Inflammatory macrophage treated with lipopolysaccharide for 1 hour (primary cell): ENCODE measurements at places on chromosomes 1 and 21.

DNA sequence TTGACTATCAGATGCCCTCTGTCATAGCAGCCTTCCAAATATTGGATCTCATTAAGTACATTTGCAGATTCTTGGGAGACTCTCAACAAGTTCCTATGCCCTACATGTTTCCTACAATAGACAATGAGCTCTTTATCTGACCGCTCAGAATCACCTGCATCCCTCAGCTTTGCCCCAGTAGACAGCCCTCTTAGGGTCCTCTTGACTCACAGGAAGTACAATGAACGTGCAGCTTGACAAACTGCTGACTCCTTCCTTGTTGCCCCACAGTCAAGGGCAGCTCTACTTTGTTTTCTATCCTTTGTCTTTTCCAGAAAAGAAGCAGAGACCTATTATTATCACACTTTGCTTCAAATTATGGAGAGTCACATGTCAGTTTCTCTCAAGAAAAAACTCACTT is 27.6 kb downstream of the SLC44A5 start:
- DNase-seq, result no peak

DNA sequence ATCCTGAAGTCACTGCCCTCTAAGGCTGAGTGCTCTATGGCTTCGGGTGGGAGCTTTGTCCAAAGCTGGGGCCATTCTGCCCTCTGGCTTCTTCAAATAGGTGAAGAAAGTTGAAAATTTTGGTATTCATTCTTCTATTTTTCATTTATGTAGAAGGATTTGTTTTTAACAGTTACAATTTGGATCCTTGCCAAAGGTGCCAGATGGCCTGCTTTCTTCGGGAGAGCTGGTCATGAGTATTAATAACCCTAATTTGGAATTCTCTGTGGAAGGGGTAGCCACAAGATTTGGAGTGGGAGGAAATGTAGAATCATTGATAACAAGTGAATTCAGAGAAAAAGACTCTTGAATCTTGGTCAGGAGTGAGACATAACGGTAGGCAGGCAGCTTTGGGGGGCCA is 370.4 kb upstream of the ST6GALNAC5 start:
- DNase-seq, result no peak

DNA sequence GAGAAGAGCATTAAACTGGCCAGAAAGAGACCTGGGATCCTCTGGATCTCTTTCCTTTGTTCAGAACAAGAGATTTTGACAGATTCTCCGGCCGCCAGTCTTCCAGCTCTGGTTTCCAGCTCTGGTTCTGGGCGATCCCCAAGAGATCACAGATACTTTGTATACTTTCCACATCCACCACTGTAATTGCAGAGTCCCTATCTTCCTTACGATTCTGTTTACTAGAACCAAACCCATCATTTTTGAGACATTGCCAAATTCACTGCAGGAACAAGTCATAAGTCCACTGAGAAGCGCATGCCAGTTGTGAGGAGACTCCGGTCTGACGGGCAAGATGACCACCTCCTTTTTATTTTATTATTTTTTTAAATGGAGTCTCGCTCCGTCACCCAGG is 505.2 kb downstream of the SMYD3 start:
- DNase-seq, result no peak

GRCh38 chr1:113401728-113402127 is 11.4 kb downstream of the MAGI3 start:
- no peak for DNase-seq

- no peak for DNase-seq
Observed at GRCh38 chr1:207913951-207914350, 3.0 kb upstream of the CD34 start.

- DNase-seq, result no peak
Observed at GRCh38 chr1:168767894-168768584, 39.0 kb upstream of the DPT start.

DNA sequence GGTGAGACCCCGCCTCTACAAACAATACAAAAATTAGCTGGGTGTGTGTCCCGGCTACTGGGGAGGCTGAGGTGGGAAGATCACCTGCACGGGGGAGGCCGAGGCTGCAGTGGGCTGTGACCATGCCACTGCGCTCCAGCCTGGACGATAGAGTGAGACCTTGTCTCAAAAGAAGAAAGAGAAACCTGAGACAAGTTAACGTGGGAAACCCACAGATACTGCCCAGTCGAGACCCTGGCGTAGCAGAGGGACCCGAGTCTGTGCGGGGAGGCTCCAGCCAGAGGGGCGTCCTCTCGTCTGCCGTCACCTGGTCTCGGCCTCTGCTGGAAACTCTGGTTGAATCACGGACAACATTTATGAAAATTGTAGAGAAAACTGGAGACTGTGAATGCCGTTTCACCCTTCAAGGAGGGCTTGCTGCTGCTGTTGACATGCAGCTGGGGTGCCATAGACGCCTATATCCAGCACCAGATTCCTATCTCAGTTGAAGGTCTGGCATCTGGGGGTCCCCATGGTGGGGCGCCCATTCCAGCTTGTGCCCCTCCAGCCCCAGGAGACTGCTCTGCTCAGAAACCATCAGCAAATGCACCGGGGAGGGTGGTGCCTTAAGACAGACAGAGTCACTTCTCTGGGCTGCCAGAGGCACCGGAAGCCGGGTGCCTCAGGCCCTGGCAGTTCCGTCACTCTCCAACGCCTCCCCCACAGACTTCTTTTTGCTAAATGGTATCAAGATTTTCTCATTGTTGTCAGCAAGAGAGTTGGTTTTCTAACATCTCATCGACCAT is 13.6 kb upstream of the CDK11B start:
- no peak for DNase-seq

- peak; percentile 90 for DNase-seq
Observed at GRCh38 chr1:173009597-173009996, 41.1 kb downstream of the TNFSF18 start.

GRCh38 chr1:52631759-52632331 is 1.1 kb upstream of the SHISAL2A start:
- no peak for DNase-seq

DNA sequence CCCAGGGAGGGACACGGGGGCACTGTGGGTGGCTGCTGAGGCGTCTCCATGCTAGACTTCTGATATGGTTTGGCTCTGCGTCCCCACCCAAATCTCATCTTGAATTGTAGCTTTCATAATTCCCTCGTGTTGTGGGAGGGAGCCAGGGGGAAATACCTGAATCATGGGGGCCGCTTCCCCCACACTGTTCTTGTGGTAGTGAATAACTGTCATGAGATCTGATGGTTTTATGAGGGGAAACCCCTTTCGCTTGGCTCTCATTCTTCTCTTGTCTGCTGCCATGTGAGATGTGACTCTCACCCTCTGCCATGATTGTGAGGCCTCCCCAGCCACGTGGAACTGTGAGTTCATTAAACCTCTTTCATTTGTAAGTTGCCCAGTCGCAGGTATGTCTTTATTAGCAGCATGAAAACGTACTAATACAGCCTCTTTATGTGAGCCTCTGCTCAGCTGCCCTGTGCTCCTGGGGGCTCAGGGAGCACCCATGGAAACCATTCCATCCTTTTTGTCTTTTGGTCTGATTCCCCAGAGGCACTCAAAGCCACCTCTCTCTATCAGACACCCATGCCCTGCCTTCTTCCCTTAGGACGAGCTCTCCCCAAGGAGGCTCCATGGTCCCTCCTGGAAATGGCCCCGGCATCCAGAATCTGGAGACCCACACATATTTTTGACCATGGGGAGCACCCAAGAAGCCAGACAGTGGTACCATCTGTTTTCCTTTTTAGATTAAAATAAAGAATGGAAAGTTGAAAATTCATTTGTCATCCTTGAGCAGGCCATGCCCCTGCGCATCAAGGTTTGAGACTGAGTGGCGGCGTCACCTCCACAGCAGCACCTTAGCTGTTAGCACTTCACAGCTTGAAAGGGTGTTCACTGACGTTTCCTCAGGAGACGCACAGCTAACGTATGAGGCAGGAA is 65.9 kb upstream of the FAM20B start:
- peak; percentile 28 for DNase-seq

GRCh38 chr21:26007951-26008498 is 162.5 kb downstream of the APP start:
- DNase-seq, result no peak

DNA sequence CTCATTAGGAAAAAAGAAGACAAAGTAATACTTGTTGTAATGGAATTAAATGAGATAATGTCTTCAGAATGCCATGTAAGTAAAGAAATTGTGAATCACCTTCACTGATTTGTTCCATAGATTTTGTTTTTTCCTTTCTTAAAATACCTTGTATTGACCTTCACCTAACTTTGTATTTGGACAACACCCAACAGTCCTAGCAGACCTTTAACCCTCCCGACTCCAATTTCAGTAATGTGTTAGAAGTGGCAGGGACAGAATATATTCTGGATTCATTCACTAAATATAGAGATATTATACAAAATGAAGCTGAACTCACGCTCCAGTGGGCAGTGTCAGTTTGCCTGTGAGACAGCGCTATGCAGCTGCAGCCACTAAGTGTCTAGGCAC is 57.9 kb downstream of the UCK2 start:
- no peak for DNase-seq

DNA sequence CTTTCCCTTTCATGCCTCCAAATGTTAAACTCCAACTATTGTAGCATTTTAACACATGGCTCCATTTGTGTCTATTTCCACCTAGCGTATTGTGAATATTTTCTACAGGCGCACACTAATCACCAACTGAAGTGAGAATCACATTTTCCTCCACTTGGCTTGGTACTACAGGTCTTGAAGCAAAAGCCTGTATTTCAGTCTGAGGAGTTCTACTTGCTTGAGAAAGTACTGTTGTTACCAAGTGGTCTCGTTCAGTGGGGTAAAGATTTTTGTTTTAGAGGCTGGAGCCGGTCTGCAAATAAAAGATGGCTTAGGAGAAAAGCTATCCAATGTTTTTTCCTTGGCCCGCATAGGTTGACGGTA is 550 bp upstream of the PTBP2 start:
- DNase-seq, result no peak

DNA sequence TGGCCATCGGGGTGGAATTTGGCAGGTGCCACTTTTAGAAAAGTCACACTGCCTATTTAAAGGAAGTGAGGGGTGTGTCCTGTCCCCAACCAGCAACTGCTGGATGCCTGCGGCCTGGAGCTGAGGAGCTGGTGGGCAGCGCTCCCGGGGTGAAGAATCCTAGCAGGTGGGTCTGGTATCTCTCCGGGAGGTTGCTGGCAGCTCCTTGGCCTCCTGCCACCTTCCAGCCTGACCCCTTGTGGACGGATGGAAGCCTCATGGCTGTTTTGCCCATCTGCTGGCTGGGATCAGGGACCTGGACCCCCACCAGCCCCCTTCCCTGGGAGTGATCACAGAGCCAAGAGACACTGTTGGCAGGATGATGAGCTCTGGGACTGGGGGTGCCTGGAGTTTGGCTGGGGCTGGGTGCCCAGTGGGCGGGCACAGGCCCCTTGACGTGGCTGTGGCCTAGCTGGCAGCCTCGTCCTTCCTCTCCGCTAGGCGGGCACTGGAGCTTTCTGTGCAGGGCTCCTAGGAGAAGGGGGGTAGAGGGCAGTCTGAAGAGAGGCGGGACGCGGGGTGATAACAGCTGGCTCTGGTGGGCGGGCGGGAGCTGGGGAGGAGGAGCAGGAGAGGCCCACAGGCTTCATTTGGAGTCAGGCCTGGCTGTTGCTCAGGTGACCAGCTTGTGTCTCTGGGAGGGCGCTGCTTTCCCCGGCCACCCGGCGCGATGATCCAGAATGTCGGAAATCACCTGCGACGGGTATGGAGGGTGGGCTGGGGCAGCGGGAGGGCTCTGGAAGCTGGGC is at the start of gene ACOT11:
Gene ACOT11 (plus strand): TSS at position 628 of the 788 bp plus-strand sequence. CDS start 82 bp downstream, at position 710.
- DNase-seq, result peak; percentile 49

DNA sequence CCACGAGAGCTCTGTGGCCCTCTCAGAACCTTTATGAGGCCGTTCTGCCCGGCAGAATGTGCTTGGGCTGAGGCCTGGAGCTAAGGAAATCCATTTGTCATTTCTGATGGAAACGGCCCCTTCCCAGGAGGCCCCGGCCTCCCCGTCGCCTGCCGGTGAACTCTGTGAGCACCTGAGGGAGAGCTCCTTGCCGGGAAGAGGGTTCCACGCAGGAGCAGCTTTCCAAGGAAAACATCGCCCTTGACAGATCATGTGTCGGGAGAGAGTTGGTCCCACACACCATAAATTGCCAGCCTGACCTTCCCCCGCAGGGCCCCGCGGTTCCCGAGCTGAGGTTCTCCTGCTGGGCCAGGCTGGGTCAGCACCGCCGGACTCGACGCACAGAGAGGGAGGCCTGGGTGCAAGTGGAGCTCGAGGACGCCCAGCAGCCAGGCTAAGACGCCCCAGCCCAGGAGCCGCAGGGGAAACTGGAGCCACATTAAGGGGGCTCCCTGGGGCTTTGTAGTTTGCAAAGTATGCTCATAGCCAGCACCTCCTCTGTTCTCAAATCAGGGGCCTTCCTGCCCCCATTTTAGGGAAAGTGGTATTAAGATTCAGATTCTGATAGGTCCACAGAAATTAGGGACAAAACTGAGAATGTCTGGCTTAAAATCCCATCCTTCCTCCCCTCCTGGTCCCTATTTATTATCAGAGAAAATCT is 239.5 kb downstream of the FOXD2 start:
- DNase-seq, result no peak

- no peak for DNase-seq
Observed at GRCh38 chr1:149995927-149996326, 14.6 kb downstream of the OTUD7B start.

DNA sequence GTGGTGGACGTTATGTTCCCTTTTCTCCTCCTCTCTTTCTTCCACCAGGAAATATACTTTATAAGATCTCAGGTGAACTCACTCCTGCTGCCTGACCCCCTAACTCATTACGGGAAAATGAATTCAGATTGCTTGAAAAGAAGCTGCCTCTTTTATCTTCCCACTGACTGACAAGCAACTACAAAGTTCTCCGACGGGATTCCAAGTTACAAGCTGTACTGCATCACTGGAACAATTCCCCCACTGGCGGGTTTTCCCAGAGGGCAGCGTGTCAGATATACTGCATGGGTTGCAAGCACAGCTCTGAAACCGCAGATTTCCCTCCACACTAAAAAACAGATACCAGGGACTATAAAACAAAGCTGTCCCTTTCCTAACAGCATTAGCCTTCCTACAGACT is 390.6 kb downstream of the KCTD3 start:
- no peak for DNase-seq

DNA sequence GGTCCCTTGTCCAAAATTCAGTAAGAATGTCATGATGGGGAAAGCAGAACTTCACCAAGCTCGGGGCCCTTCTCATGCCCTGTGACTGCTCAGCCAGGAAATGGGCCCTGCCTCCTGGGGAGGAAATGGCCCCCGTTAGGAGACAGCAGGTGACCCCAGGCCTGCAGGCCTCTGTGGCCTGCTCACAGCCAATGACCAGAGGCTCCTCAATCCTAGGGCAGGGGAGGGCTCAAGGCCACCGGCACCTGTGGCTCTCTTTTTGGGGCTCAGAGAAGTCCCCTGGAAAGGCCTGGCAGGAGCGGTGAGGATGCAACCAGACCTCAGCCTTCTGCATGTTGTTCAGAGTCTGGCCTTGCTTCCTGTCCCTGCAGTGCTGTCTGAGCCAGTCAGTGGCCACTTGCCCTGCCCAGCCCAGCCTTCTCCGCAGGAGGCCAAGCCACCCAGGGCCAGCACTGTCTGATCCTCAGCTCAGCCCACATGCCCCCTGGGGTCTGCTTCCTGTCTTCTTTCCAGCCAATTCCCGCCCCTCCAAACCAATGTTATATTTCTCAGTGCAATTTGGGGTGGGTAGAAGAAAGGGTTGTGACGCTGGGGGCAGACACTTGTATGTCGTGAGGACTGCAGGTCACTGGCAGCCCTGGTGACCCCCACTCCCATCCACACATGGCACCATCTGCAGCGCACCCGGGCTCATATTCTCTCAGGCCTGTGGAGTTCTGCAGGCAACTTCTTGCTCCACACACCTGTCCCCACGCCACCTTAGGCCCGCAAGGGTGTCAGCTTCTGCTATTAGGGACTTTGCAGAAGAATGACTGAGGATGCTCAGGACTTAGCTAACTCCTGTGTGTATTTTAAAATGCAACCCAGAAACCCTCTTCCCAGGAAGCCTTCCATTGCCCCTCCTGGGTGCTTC is 83.6 kb downstream of the ITPKB start:
- no peak for DNase-seq
